Activated T-cell treated with anti-CD3 and anti-CD28 coated beads for 1 hour (primary cell): ENCODE measurements at places on chromosomes 2 and 18.

GRCh38 chr2:47602996-47603395 lies 179.9 kb upstream of the MSH6 start:
- DNase-seq: no peak

- DNase-seq: no peak
Observed at GRCh38 chr2:25105336-25106085, 62.9 kb downstream of the POMC start.

GRCh38 chr2:127082974-127083373 lies 24.0 kb downstream of the BIN1 start:
- DNase-seq: no peak

GRCh38 chr2:191642541-191642940 lies 35.4 kb upstream of the NABP1 start:
- DNase-seq: no peak

- DNase-seq: no peak
Observed at GRCh38 chr2:196589419-196589818, 50.1 kb upstream of the CCDC150 start.

GRCh38 chr2:177952151-177952550 lies 120.4 kb downstream of the PDE11A start:
- no peak for DNase-seq

- DNase-seq: no peak
Observed at GRCh38 chr18:25832001-25832604, 258.3 kb downstream of the SS18 start.

- DNase-seq: no peak
Observed at GRCh38 chr2:39487398-39488250, 50.5 kb upstream of the MAP4K3 start.

- no peak for DNase-seq
Observed at GRCh38 chr18:76996429-76996828, 136.2 kb downstream of the MBP start.

DNA sequence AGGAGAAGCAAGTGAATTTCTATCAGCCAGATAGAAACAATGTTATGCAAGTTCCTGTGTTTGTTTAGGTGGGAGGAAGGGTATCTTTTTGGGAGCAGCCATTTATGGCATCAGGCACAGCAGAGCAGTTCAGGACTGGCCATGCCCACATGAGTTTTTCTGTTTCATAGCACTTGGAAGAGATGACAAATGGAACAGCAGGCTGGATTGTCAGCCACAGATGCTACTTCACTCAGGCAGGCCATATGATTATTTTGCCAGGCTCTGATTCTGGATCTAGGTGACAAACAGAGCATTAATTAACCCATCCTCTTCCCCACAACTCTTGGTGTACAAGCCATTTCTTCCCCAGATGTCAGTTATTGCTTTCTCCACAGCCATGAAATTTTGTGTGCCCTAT lies 63.8 kb downstream of the GALNT13 start:
- DNase-seq: no peak

GRCh38 chr2:240423788-240424191 lies 11.7 kb upstream of the GPC1 start:
- no peak for DNase-seq

GRCh38 chr2:105806996-105807395 lies 62.3 kb downstream of the NCK2 start:
- no peak for DNase-seq

GRCh38 chr2:208426412-208427045 lies 19.9 kb downstream of the PTH2R start:
- no peak for DNase-seq

DNA sequence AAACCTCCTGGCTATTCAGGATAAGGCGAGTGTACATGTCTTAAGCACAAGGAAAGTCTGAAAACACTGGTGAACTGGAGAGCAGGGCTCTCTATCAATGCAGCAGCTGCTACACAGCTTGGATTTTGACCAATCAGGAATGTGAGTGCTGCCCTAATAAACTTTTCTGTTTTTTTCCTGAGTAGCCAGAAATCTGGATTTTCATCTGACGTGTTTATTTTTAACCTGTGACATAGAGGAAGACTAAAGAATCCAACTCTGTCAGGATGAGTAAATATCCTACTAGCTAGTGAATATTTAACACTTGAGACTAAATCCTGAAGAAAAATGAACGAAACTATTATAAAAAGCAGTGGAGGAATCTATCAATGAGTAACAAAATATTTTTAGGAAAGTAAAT lies 1638.9 kb downstream of the LRP1B start:
- DNase-seq: no peak

DNA sequence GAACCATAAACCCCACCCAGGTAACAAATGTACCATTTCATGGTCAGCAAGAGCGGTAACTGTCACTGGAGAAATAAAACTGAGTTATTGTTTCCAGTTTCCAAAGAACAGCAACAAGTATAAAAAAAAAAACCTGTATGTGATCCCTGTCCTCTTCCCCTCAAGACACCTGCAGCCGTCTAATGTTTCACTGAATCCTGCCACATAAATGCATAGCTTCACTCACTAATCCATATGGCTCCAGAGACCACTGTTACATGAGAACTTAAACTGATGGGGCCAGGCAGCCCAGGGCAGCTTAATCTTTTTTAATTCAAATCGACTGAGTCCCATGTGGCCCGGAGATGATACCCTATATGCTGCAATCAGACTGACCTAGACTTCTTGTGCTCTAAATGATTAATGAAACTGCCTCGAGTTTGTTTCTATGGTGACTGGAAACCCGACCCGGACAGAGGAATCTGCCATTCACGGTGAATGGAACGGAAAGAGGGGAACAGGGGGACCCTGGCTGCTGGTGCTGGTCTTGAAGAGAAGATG lies 60.9 kb upstream of the SIX2 start:
- no peak for DNase-seq

GRCh38 chr2:176682278-176682677 lies 413.0 kb downstream of the MTX2 start:
- DNase-seq: no peak

- DNase-seq: no peak
Observed at GRCh38 chr2:200472853-200473464, 36.9 kb downstream of the KCTD18 start.

DNA sequence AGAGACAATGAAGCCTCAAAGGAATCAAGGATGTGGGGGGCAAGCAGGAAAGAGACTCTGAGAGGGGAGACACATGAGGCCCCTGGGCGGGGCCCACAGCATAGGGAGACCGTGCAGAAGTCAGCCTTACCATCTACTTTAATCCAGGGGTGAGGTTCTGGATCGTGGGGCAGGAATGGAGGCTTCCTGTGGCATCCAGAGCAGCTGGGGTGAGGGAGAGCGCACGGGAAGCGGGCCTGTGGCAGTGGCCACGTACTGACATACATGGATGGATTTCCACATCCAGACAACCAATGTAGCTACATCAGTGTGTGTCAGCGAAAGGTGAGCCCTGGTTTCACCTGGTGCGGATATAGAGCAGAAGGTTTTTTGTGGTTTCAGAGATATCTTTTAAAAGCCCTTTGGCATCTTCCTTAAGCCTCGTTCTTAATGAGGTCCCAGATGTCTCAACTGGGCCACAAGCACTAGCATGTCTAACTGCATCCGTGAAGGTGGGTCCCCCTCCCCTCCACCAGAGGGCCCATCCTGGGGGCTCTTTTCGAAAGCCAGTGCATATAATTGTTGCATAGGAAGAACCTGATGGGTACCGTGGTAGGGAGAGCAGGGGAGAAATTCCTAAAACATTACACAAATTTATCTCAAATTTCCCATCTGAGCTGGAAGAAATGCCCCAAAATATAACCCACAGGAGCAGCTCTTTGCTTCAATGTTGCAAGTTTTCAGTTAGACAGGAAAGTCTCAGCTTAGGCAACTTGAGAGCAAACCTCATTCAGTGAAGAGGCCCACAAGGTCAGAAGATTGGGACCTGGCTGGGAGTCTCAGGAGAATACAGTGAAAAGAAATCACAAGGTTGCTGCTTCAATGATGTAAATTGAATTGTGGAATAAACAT lies 90.9 kb downstream of the SP3 start:
- no peak for DNase-seq

GRCh38 chr2:207796585-207797350 lies 27.1 kb upstream of the FZD5 start:
- DNase-seq: no peak

GRCh38 chr2:24840962-24841945 lies 48.0 kb downstream of the CENPO start:
- DNase-seq: no peak

DNA sequence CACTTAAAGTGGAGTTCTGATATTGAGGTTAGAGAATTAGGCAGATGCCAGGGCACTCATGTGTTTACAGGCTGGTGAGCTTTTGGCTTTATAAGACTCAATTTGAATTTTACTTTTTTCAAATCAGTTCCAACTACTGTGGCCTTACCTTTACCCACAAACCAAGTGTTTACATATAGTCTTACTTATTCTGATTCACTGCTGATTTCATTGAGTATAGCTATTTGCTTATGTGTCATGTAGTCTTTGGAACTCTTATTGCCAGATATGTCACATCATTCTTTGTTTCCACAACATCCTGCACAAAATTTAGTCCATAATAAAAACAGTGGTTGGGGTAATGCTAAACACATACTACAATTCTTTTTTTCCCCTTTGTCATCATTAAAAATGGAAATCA lies 96.5 kb downstream of the XIRP2 start:
- DNase-seq: no peak

- no peak for DNase-seq
Observed at GRCh38 chr2:101496279-101496678, 21.4 kb upstream of the RFX8 start.

DNA sequence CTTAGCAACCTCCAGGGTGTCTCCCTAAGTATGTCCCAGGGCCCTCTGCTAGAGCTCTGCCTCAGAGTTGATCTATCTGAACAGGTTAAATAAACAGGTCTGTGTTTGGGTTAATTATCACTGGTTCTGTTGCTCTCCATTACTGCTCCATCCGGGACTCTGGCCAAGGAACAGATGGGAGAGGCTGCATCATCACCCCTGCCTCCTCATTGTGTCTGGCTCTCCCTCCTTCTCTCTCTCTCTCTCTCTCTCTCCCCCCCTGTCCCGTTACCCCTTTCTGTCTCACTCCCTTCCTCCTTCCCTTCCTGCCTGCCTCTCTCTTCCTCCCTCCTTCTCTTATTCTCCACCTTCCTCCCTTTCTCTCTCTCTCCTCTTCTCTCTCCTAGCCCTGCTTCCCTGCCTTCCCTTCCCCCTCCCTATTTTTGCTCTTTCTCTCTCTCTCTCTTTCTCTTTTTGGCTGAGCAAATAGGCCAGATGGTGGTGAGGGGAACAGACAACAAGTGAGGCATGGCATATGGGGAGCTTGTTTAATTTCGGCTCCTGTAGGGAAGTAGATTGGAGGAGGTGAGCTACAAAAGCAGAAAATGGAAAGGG lies 62.1 kb downstream of the SETBP1 start:
- DNase-seq: no peak

- no peak for DNase-seq
Observed at GRCh38 chr18:8673256-8674209, 31.8 kb upstream of the MTCL1 start.

- DNase-seq: no peak
Observed at GRCh38 chr18:78878335-78878734, 101.3 kb upstream of the SALL3 start.

GRCh38 chr18:3585656-3586509 lies 135.9 kb downstream of the TGIF1 start:
- peak; percentile 56 for DNase-seq

- DNase-seq: no peak
Observed at GRCh38 chr2:222418739-222419138, 5.6 kb upstream of the SGPP2 start.

- DNase-seq: no peak
Observed at GRCh38 chr2:14530506-14530905, 102.0 kb upstream of the LRATD1 start.

DNA sequence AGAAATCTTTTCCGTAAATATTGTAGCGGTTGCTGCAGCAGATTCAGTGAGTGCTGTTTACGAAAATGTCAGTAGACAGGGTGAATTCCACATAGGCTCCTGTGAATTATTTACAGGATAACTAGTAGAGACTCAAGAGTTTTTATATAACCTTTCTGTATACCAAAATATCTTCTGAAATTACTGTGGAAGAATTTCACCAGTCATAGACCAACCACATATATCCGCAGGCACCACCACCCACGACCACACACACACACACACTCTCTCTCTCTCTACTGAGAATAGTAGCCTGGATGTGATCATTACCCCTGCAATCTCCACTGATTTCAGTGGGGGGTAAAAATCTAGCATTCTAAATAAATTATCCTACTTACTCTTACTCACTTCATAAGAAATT lies 341.8 kb downstream of the RBM43 start:
- no peak for DNase-seq

- DNase-seq: no peak
Observed at GRCh38 chr18:76958692-76959341, 136.5 kb downstream of the ZNF236 start.

DNA sequence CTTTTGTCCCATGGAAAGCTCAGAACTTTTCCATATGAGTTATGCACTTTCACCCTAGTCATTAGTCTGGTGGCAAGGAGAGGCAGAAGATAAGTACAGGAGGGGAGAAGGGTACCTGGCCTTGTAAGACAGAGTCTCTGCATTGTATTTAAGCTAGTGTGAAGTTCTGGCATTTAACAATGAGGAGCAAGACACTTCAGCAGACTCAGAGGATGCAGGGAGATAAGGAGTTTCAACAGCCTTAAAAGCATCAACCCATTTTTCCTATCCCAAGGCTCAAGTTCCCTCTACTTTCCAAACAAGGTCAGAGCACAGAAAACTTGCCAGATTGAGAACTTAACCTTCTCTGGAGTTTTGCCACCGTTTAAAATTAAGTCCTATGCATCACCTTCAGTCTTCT lies 348.2 kb upstream of the VRK2 start:
- DNase-seq: no peak

DNA sequence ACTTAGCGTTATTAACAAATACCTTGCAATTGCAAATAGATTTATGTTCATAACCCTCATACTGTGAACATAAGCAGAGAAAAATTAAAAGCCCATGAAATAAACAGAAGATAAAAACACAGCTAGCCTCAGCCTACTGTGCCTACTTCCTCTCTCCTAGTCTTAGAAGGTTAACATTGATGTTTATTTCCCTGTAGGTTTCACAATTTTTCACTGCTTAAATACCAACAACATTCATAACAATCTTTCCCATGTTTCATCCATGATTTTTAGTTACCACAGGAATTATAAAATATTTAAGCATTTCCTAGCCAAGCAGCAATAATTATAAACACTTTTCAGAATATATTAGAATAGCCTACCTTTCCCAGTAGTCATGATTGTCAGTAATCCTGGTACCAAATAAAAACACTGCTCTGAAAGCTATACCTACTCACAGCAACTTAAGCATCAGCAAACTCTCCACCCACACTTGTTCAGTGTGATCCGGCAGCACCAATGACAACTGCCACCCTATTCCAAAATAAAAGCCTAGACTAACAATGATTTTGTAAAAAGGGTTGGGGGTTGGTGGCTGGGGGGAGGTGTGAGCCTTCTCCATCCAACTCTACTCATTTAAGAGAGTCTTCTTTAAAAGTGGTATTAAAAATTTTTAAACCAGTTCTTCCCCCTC lies 40.6 kb upstream of the RNU4ATAC start:
- DNase-seq: no peak

- DNase-seq: no peak
Observed at GRCh38 chr2:16604236-16604635, 61.4 kb downstream of the CYRIA start.

GRCh38 chr2:55733335-55733734 lies 39.7 kb upstream of the PNPT1 start:
- no peak for DNase-seq
